ENCODE measurements at places on chromosomes 11 and 22. TPM values are rescaled to one million over a fixed set of nuclear protein-coding genes. Genes with fewer than 3 reads are reported as not detected.

The APOBEC3B gene
- 1.9 TPM for total RNA-seq

The TRIM3 gene
- 21.5 TPM for total RNA-seq

The CD248 gene
- 2.9 TPM for total RNA-seq

The HEPN1 gene
- not detected for total RNA-seq

The TMPRSS4 gene
- 233 TPM for total RNA-seq

GRCh38 chr11:73645972-73646631 is at the start of gene PLEKHB1:
TSS of gene PLEKHB1 (plus strand) at chr11:73646581. CDS start at chr11:73646609, 28 bp downstream.
- no peak for DNase-seq
- H3K36me3 ChIP-seq = no peaks in the 10 kb centered on the region
- no peaks in the 10 kb centered on the region for H3K27me3 ChIP-seq
- H3K4me3 ChIP-seq = no peak within 1 kb of the TSS
- no peak within 1 kb of the TSS for H3K27ac ChIP-seq

DNA sequence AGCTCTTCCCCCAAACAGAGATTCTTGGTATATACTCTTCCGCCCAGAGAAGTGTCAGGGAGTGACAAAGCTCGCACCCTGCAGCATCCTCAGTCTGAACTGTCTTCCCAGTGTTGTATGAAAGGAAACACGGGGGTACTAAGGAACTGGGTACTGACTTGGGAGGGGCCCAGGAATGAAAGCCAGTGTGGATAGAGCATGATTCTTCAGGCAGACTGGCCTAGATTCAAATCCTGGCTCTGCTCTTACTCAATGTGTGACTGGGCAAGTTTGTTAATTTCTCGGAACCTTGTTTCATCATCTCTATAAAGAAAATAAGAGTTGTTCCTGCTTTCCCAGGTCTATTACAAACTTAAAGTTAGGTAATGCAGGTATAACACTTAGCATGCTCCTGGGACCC is 266.0 kb upstream of the NARS2 start:
- H3K4me1 ChIP-seq = no peaks in the 10 kb centered on the region
- no peaks in the 10 kb centered on the region for H3K36me3 ChIP-seq
- H3K4me3 ChIP-seq = no peak overlapping the region

DNA sequence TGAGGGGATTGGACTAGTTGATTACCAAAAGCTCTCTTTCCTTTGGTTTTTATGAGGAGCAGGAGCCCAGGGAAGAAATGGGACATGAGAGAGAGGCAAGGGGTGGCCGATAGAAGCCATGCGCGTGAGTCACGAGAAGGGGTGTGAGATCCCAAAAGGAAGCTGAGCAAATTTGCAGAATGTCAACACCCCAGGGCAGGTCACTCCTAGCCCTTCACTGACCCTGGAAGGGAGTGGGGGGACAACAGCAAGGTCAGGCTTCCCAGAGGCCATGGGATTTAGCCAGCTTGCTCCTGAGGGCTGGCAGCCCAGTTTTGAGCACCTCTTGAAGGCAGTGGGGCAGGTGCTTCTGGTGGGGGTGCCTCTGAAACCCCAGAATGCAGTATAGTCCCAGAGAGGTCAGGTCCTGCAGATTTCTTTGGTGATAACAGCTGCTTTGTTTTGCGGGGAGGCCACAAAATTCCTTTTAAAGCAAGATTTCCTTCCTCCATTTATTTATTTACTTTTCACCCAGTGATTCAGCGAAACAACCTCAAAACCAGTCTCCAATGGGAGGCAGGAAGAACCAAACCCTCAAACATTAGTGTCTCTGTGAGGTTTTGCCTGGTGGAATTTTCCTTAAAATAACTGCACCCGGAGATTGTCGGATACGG is 40.1 kb upstream of the TIMP3 start:
- no peak overlapping the region for H3K27ac ChIP-seq
- H3K4me3 ChIP-seq = no peak overlapping the region
- H3K4me1 ChIP-seq = no peaks in the 10 kb centered on the region
- no peaks in the 10 kb centered on the region for H3K27me3 ChIP-seq
- no peak for DNase-seq

DNA sequence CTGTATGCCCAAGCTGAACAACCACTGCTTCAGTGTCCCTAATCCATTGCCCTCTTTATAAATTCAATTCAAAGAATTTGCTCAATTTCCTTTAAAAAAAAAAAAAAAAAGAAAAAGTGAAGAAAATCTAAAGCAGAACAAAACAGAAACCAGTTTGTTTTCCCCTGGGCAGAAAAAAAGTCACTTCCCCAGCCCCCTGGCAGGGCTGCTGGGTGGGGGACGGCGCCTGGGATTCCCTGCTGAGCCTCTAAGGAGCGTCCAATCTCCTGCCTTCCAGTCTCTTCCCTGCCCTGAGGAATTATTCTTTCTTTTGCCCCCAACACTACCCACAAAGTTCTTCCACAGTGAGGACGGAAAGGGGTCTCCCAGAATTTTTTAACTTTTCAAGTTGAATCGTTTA is 23.9 kb downstream of the DKK3 start:
- H3K4me1 ChIP-seq = peaks cover 2% of the 10 kb centered on the region
- no peak overlapping the region for H3K4me3 ChIP-seq

DNA sequence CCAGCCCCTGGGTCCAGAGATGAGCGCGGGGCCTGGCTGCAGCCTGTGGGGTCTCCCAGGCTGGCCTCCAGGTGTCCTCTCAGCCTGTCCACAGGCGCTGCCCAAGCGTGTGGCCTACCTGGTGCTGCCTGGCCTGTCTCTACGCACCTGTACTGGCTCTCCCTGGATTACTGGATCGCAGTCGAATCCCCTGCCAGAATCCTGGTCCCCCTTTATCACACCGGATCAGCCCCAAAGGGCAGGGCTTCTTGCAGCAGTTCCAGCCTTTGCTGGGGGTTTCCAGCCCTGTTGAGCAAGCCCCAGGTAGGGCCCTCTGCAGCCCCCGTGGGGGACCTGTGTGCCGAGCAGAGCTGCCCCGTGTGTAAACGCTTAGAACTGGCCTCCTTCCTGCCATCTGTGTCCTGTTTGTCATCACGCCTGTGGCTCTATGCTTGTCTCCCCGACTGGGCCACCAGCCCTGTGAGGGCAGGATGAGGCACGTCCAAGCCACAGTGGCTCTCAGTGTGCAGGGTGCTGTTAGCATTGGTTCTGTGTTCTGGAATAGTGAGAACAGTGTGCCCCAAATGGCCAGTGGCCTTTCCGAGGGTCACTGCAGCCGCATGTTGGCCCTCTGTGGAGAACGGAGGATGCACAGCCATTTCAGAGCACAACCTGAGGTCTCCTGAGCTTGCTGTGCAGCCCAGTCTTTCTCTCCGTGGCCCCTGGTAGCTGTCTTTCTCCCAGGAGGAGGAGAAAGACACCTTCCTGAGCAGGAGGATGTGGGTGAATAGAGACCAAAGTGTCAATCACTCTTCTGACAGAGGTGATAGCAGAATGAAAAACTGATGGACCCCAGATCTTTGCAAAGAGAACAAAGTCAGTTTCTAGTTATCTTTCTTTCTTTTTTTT is 13.9 kb upstream of the TXNRD2 start:
- no peak overlapping the region for H3K27ac ChIP-seq
- no peaks in the 10 kb centered on the region for H3K36me3 ChIP-seq
- no peaks in the 10 kb centered on the region for H3K4me1 ChIP-seq
- H3K27me3 ChIP-seq = no peaks in the 10 kb centered on the region
- DNase-seq = no peak
- H3K4me3 ChIP-seq = no peak overlapping the region

DNA sequence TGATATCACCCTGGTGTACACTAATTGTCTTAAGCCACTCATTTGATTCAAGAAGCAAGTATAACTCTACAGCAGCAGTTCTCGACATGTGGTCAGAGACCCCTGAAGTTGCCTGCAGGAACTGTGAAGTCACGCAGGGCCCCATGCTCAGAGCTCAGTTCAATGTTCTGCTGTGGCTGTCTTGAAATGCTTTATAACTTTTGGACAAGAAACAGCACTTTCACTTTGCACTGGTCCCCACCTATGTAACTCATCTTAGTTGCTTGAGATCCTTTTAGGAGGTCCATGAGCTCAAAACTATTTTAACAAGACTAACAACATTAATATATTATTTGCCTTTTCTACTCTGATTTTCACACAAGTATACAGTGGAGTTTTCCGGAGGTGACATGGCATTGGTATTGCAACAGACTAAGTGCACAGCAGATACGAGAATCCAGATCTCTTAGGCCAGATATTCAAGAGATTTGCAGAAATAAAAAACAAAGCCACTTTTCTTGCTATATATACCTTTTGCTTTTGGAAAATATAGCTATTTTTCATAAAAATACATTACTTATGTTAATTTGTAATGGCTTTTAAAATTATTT is 64.8 kb downstream of the PRR5L start:
- H3K27me3 ChIP-seq = no peaks in the 10 kb centered on the region
- no peak overlapping the region for H3K4me3 ChIP-seq

DNA sequence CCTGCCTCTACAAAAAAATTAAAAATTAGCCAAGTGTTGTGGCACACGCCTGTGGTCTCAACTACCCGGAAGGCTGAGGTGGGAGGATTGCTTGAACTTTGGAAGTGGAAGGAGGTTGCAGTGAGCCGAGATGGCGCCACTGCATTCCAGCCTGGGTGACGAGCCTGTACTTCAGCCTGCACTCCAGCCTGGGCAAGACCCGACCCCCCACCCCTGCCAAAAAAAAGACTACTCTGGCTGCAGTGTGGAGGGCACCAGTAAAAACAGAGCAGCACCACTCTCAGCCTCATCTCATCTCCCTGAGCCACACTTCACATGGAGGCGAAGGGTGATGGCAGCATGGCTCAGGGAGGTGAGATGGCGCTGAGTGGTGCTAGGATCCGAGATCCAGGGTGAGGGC is 50.3 kb upstream of the THY1 start:
- no peak overlapping the region for H3K4me3 ChIP-seq
- no peaks in the 10 kb centered on the region for H3K36me3 ChIP-seq

- no peaks in the 10 kb centered on the region for H3K4me1 ChIP-seq
- no peak overlapping the region for H3K4me3 ChIP-seq
- no peak for DNase-seq
- no peak overlapping the region for H3K27ac ChIP-seq
- H3K27me3 ChIP-seq = no peaks in the 10 kb centered on the region
Observed at GRCh38 chr22:31275576-31275975, 16.7 kb downstream of the PIK3IP1 start.

GRCh38 chr11:48138222-48138621 is 78.4 kb upstream of the OR4B1 start:
- H3K4me1 ChIP-seq = peaks cover 13% of the 10 kb centered on the region
- no peak for DNase-seq
- no peaks in the 10 kb centered on the region for H3K36me3 ChIP-seq
- no peak overlapping the region for H3K4me3 ChIP-seq
- H3K27me3 ChIP-seq = no peaks in the 10 kb centered on the region

- H3K4me3 ChIP-seq = no peak overlapping the region
- no peaks in the 10 kb centered on the region for H3K36me3 ChIP-seq
- no peak for DNase-seq
- no peak overlapping the region for H3K27ac ChIP-seq
- H3K27me3 ChIP-seq = no peaks in the 10 kb centered on the region
Observed at GRCh38 chr22:19597399-19597735, 73.2 kb upstream of the CLDN5 start.

DNA sequence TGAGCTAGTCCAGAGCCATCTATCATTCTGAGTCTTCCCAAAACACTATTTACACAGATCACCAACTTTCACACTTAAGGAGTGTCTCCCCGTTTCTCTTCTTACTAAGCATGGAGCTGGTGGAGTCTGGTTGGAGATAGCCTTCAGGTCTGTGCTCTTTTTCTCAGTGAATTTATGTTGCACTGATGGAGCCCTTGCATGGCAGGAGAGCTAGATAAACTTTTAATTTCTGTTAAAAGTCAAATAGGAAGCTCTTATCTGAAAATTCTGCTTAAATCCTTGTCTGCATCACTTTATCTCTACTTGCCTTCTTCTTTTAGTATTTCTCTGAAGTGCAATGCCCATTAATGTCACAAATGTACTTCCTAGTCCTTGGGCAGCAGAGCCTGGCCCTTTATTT is 63.4 kb downstream of the ST3GAL4 start:
- DNase-seq = no peak
- H3K36me3 ChIP-seq = no peaks in the 10 kb centered on the region
- no peak overlapping the region for H3K4me3 ChIP-seq
- no peaks in the 10 kb centered on the region for H3K27me3 ChIP-seq

DNA sequence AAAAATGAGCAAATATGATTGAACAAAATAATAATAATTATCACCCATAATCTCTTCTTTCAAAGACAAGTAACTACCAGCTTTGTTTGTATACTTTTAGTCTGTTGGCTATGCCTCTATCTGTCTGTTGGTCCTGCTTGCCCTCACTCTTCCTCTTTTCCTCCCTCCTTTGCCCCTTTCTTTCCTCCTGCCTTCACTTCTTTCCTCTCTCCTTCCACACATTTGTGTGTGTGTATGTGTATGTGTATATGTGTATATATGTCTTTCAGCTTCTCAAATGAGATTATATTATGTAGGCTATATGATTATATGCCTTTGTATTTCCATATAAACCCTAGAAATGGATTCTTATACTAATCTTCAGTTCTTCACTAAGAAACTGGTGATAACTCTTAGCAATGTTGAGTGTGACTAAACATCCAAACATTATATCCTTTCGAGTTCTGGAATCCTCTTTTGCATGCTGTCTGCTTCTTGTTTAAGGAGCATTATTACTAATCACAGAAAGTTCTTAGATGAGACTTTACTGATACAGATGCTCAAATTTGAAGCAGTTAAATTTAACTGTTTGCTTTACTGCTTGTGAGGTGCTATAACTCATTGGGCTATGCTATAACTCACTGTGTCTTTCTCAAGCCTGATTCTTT is 219.1 kb downstream of the TMEM135 start:
- H3K27me3 ChIP-seq = no peaks in the 10 kb centered on the region
- no peak overlapping the region for H3K27ac ChIP-seq
- H3K4me1 ChIP-seq = no peaks in the 10 kb centered on the region
- H3K36me3 ChIP-seq = no peaks in the 10 kb centered on the region

- no peak overlapping the region for H3K4me3 ChIP-seq
- H3K27ac ChIP-seq = no peak overlapping the region
- no peak for DNase-seq
- H3K27me3 ChIP-seq = no peaks in the 10 kb centered on the region
- H3K4me1 ChIP-seq = no peaks in the 10 kb centered on the region
Observed at GRCh38 chr11:9858218-9858617, 194.3 kb downstream of the SWAP70 start.

GRCh38 chr22:29459773-29460172 is 20.2 kb upstream of the NEFH start:
- H3K36me3 ChIP-seq = no peaks in the 10 kb centered on the region
- H3K27ac ChIP-seq = no peak overlapping the region
- no peaks in the 10 kb centered on the region for H3K4me1 ChIP-seq
- H3K4me3 ChIP-seq = no peak overlapping the region
- DNase-seq = no peak

GRCh38 chr11:70508231-70508480 is 109.8 kb downstream of the CTTN start:
- H3K36me3 ChIP-seq = no peaks in the 10 kb centered on the region
- no peaks in the 10 kb centered on the region for H3K4me1 ChIP-seq
- DNase-seq = no peak
- no peak overlapping the region for H3K4me3 ChIP-seq
- no peaks in the 10 kb centered on the region for H3K27me3 ChIP-seq

DNA sequence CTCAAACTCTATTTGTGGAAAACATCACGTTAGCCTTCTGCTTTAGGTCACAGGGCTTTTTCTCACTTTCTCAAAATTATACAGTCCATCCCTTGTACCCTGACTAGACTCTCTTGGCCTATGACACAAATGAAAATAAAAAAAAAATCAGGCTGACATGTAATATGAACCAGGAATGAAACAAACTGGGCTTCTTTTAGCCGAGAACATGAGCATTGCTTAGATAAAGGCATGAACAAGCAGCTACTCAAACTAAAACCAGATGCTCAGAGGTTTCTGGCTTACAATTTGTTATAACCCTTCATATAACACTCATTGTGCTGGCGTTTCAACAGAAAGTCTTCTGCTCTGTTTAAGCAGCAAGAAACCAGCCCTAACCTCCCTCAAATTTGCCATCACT is 265.5 kb upstream of the NARS2 start:
- H3K27me3 ChIP-seq = no peaks in the 10 kb centered on the region
- H3K4me3 ChIP-seq = no peak overlapping the region
